Stomach (tissue), 19 donors: ENCODE measurements at places on chromosomes 13 and 19. TPM values are rescaled to one million over a fixed set of nuclear protein-coding genes. Genes with fewer than 3 reads are reported as not detected.
A peak's percentile ranks its signal among the peaks of the same experiment; 100 is the strongest.

DNA sequence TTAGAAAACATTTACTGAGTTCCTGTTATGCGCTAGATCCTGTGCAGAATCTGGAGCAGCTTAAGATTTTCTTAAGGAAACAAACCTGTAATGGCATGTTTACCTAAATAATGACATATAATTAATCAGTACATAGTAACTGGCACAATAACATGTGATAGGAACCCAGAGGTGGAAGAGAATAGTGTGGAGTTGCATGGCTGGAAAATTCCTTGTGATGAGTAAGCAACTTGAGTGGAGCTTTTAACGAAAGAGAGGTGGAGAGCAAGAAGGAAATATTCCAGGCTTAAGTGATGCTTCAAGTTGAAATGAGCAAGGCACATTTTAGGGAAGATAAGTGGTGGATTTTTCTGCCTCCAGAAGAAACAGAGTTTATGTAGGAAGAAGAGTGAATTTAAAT, 9.2 kb upstream of the GPC5 start:
- no peak overlapping the region for H3K27ac ChIP-seq
- no peak overlapping the region for H3K4me3 ChIP-seq
- no peaks in the 10 kb centered on the region for H3K36me3 ChIP-seq

DNA sequence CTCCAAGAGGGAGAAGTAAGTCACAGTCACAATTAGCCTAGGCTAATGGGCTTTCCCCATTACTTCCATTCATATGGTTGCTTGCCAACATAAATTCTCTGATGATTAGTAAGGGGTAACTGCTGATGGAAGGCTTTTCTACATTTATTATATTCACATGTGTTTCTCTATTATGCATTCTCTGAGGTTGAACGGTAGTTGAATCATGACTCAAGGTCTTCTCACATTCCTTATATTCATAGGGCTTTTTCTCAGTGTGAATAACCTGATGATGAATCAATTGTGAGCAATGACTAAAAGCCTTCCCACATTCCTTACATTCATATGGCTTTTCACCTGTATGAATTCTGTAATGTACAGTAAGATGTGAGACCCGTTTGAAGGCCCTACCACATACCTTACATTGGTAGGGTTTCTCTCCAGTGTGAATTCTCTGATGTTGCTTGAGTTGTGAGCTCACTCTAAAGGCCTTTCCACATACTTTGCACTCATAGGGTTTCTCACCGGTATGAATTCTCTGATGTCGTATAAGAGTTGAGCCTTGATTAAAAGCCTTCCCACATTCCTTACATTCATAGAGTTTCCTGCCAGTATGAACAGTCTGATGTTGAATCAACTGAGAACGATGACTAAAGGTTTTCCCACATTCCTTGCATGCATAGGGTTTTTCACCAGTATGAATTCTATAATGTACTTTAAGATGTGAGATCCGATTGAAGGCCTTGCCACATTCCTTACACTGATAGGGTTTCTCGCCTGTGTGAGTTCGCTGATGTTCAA, 9.3 kb downstream of the ZNF582 start:
- H3K36me3 ChIP-seq, result no peaks in the 10 kb centered on the region
- no peak for DNase-seq
- no peaks in the 10 kb centered on the region for H3K4me1 ChIP-seq
- no peaks in the 10 kb centered on the region for H3K27me3 ChIP-seq
- H3K4me3 ChIP-seq, result no peak overlapping the region

DNA sequence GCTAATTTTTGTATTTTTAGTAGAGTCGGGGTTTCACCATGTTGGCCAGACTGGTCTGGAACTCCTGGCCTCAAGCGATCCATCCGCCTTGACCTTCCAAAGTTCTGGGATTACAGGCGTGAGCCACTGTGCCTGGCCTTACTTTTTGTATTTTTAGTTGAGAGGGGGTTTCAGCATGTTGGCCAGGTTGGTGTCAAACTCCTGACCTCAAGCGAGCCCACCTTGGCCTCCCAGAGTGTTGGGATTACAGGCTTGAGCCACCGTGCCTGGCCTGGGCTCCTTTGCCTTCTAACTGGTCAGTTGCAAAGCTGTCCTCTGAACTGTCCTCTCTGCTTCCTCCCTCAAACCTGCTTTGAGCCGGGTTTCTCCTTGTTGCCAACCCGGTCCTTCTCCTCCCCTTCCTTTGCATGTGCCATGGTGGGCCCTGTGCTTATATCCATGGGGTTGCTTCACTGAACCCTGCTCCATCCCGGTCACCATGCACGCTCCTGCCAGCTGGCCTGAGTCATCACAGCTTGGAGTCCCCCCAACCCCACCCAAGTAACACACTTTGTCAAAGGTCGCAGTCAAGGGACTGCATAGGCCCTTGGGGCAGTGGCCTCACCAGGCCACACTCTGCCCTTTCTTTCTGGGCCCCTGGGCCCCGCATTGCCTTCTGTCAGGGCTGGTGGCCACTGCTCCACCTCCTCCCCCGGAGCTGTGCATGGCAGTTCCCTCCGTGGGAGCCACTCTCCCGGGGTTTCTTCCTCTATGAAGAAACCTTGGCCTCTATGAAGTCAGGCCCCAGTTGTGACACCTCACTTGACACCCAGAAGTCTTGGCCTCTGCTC, 21.2 kb downstream of the WTIP start:
- no peak for DNase-seq
- no peaks in the 10 kb centered on the region for H3K27me3 ChIP-seq
- peaks cover 14% of the 10 kb centered on the region for H3K4me1 ChIP-seq
- no peak overlapping the region for H3K4me3 ChIP-seq

- no peaks in the 10 kb centered on the region for H3K36me3 ChIP-seq
- no peak overlapping the region for H3K4me3 ChIP-seq
- DNase-seq, result no peak
- H3K4me1 ChIP-seq, result peaks cover 18% of the 10 kb centered on the region
- H3K27me3 ChIP-seq, result no peaks in the 10 kb centered on the region
These were observed 143.6 kb upstream of the SERP2 start for GRCh38 chr13:44230071-44230470.

DNA sequence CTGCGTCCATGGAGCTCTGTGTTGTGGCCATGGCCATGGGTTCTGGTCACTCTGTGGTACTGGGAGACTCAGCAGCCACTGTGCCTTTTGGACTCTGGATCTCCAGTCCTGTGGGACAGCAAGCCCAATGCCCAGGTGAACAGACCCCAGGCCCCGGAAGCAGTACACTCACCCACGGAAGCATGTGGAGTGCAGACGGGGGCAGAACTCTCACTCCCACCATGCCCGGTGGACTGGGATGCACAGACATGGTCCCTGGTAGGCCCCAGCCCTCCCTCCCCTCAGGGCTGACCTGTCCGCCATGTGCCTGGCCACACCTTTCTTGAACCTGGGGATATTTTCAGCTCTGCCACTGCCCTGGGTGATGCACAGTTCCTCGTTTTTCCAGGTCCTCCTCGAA, 163.3 kb downstream of the URI1 start:
- no peak overlapping the region for H3K4me3 ChIP-seq
- H3K27me3 ChIP-seq, result peaks cover 46% of the 10 kb centered on the region
- no peak for DNase-seq
- no peaks in the 10 kb centered on the region for H3K36me3 ChIP-seq
- H3K4me1 ChIP-seq, result no peaks in the 10 kb centered on the region

DNA sequence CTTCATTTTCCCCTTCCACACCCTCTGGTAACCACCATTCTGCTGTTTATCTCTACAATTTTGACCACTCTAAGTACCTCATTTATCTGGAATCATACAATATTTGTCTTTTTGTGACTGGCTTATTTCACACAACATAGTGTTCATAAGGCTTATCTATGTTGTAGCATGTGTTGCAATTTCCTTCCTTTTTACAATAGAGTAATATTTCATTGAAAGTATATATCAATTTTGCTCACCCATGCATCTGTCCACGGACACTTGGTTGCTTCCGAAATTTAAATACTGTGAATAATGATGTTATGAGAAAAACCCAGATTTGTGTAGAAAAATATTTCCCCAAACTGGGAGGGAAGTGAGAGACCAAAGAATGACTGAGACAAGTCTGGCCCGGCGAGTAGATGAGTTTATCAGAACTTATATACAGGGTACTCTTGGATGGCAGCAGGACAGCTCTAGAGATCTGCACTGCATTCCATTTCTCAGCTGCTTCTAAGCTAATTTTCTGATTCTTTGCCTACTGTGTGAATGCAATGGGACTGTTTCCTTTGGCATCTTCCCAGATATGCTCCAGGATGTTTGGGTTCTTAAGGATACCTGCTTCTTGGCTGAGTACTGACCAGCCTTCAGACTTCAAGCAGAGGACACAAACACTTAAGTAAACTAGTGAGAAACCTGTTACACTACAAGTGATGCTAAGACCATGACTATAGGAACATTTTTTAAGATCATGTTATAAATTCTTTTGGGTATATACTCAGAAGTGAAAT, 834.0 kb upstream of the PCDH9 start:
- no peaks in the 10 kb centered on the region for H3K27me3 ChIP-seq
- no peak overlapping the region for H3K27ac ChIP-seq
- DNase-seq, result no peak

DNA sequence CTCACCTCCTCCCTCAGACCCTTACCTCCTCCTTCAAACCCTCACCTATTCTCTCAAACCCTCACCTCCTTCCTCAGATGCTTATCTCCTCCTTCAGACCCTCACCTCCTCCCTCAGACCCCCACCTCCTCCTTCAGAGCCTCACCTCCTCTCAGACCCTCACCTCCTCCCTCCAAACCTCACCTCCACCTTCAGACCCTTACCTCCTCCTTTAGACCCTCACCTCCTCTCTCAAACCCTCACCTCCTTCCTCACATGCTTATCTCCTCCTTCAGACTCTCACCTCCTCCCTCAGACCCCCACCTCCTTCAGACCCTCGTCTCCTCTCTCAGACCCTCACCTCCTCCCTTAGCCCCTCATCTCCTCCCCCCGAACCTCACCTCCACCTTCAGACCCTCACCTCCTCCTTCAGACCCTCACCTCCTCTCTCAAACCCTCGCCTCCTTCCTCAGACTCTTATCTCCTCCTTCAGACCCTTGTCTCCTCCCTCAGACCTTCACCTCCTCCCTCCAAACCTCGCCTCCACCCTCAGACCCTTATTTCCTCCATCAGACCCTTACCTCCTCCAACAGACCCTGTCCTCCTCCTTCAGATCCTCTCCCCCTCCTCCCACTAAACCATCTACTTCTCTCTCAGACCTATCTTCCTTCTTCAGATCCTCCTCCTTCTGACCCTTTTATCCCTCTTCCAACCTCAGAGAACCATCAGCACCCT, 2.5 kb upstream of the BCL3 start:
- no peaks in the 10 kb centered on the region for H3K36me3 ChIP-seq
- DNase-seq, result no peak
- H3K27me3 ChIP-seq, result no peaks in the 10 kb centered on the region
- H3K4me3 ChIP-seq, result no peak overlapping the region
- H3K4me1 ChIP-seq, result peaks cover 78% of the 10 kb centered on the region

DNA sequence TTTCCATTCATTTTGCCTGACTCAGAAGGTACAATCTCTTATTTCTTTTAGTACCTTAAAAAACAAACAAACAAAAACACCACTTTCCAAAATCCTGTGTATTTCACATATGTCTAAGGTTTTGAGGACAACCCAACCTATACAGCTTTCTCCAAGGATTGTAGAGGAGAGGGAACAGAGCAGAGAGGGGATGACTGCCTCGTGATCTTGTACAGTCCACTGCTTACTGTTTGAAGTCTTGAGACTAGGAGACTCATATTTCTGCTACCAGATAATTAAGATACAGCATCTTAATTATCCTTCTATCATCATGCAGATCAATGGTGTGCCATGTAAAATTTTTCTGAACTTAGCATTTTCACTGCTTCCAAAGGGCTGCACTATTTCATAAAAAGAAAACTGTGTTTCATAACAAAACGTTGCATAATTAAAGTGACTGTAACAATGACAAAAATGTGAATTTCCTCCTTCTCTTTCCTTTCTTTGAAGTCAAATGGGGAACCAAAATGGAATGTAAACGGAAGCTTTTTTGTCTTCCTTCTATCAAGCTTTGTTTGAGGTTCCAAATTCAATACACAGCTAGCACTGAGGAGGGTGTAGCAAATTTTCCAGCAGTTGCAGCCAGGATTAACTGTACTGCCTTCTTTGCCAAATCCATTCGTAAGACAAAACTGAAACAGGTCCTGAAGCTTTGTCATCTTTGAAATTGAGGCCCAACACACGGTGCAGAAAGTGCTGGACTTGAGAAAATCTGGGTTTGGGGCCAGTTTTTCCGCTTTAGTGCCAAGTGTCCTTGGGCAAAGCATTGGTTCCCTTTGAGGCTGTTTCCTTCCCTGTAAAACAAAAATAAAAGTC, 34.9 kb upstream of the RCBTB2 start:
- no peaks in the 10 kb centered on the region for H3K27me3 ChIP-seq
- DNase-seq, result peak; percentile 43
- no peak overlapping the region for H3K4me3 ChIP-seq
- peak overlapping the region; percentile 80 for H3K27ac ChIP-seq
- peaks cover 65% of the 10 kb centered on the region for H3K4me1 ChIP-seq

- H3K36me3 ChIP-seq, result no peaks in the 10 kb centered on the region
- no peak overlapping the region for H3K27ac ChIP-seq
- H3K4me1 ChIP-seq, result peaks cover 13% of the 10 kb centered on the region
- H3K4me3 ChIP-seq, result no peak overlapping the region
These were observed 4.2 kb upstream of the CDX2 start for GRCh38 chr13:27973291-27973690.

DNA sequence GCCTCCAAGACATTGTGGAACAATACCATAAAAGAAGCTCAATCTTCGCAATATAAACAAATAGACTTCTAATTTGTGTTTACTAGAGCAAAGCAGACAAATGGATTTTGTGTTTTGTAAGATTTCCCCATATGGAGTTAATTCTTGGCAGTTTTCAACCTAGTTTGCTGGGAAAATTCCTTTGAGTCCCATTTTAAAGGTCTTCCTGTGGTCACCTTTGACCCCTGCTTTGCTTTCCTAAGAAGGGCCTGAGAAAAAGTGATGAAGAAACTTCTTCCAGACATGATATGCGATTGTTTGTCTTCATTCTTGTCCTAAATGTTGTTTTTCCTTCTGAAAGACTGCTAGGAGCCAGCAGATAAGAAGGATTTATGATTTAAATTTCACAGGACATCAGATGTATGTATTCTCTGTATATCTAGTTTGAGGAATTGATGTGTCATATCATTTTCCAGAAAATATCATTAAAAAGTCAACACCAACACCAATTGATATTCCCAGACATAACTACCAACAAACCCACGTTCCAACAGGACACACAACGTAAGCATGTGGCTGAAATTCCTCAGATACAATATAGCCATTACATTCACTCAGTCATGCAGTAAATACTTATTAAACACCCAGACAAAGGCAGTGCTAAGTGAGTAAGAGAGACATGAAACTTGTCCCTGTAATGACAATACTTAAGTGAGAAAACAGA, 276.4 kb downstream of the LHFPL6 start:
- no peak overlapping the region for H3K4me3 ChIP-seq
- no peaks in the 10 kb centered on the region for H3K27me3 ChIP-seq
- no peaks in the 10 kb centered on the region for H3K4me1 ChIP-seq
- DNase-seq, result peak; percentile 54
- H3K36me3 ChIP-seq, result no peaks in the 10 kb centered on the region
- no peak overlapping the region for H3K27ac ChIP-seq

Gene KLK7
- not detected for total RNA-seq

Gene ZNF486
- not detected for total RNA-seq

Gene PSG7
- total RNA-seq, result not detected
